ENCODE measurements at places on chromosomes 16 and 17. TPM values are rescaled to one million over a fixed set of nuclear protein-coding genes. Genes with fewer than 3 reads are reported as not detected.

- peaks cover 61% of the 10 kb centered on the region for H3K4me1 ChIP-seq
- H3K27ac ChIP-seq: peak overlapping the region; percentile 49
- H3K36me3 ChIP-seq: no peaks in the 10 kb centered on the region
- H3K4me3 ChIP-seq: peak overlapping the region; percentile 92
- DNase-seq: peak; percentile 80
These were observed 3.6 kb downstream of the CDC42EP4 start for GRCh38 chr17:73308017-73308823.

DNA sequence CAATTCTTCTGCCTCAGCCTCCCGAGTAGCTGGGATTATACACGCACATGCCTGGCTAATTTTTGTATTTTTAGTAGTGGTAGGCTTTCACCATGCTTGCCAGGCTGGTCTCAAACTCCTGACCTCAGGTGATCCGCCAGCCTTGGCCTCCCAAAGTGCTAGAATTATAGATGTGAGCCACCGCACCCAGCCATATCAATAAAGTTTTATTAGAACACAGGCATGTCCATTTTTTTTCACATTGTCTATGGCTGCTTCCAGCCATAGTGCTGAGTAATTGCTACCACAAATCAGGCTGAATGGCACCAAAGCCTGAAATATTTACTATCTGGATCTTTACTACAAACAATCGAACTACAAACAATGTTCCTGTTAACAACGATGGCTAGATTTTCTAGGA, 114.4 kb upstream of the IRX6 start:
- no peak overlapping the region for H3K27ac ChIP-seq
- no peaks in the 10 kb centered on the region for H3K27me3 ChIP-seq
- no peaks in the 10 kb centered on the region for H3K4me1 ChIP-seq
- no peaks in the 10 kb centered on the region for H3K36me3 ChIP-seq

The FZD2 gene
- total RNA-seq: 21.4 TPM

GRCh38 chr17:2188971-2189630, 114.5 kb downstream of the SMG6 start:
- H3K27ac ChIP-seq: peak overlapping the region; percentile 75
- no peaks in the 10 kb centered on the region for H3K27me3 ChIP-seq
- H3K4me1 ChIP-seq: peaks cover 38% of the 10 kb centered on the region

DNA sequence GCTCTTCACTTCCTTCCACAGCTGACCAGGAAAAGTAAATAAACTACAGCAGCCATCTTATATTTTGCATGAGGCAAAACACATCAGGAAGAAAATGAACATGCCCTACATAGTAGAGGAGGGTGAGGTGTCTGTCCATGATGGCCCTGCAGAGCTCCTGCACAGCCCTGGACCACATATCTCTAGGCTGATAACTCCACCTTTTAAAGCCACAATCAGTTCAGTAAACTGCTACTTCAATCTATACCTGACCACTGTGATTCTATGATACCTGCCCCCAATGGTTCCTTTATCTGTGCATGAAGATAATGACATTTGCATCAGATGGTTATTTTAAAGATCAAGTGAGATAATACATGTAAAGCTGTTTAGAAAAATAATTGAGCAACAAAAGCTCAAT, 82.2 kb downstream of the HELZ start:
- H3K4me1 ChIP-seq: no peaks in the 10 kb centered on the region
- H3K4me3 ChIP-seq: no peak overlapping the region
- H3K27me3 ChIP-seq: no peaks in the 10 kb centered on the region
- no peak overlapping the region for H3K27ac ChIP-seq
- peaks cover 46% of the 10 kb centered on the region for H3K36me3 ChIP-seq

The RAP1GAP2 gene
- total RNA-seq: 2.0 TPM

DNA sequence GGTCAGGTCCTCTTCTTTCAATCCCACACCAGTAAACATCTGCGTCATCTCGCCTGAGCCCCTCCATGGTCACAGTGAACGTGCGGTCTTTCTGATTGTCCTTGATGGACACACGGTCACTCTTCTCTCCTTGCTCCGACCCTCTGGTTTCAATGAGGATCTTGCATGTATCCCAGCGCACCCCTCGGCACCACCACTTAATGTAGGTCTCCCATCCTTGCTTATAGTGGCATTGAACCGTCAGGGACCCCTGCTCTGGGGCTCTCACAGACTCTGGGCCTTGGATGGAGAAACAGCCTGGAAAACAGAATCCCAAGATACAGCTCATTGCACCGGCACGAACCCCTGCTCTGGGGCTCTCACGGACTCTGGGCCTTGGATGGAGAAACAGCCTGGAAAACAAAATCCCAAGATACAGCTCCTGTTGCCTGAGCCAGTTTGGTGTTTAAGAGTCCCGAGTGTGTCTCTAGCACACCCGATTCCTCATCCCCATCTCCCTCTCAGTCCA, 5.4 kb downstream of the CD300LB start:
- H3K27me3 ChIP-seq: 0 out of 2 replicates have a peak, but pooled peaks cover 5% of the 10 kb centered on the region
- H3K4me3 ChIP-seq: no peak overlapping the region
- DNase-seq: no peak
- no peaks in the 10 kb centered on the region for H3K36me3 ChIP-seq

The SHCBP1 gene
- 17.1 TPM for total RNA-seq

GRCh38 chr16:84559311-84559932, 55.0 kb upstream of the MEAK7 start:
- no peak overlapping the region for H3K27ac ChIP-seq
- 0 out of 2 replicates have a peak, but pooled peaks cover 4% of the 10 kb centered on the region for H3K36me3 ChIP-seq
- H3K27me3 ChIP-seq: no peaks in the 10 kb centered on the region

The HBA1 gene
- total RNA-seq: not detected

The KRT23 gene
- total RNA-seq: not detected

The MYL4 gene
- not detected for total RNA-seq

- no peak overlapping the region for H3K4me3 ChIP-seq
- no peak overlapping the region for H3K27ac ChIP-seq
- no peaks in the 10 kb centered on the region for H3K36me3 ChIP-seq
- peaks cover 21% of the 10 kb centered on the region for H3K27me3 ChIP-seq
- no peak for DNase-seq
These were observed 60.6 kb downstream of the TNFRSF13B start for GRCh38 chr17:16911141-16911937.

GRCh38 chr17:14921936-14922335, 343.2 kb downstream of the PMP22 start:
- no peak for DNase-seq
- no peak overlapping the region for H3K4me3 ChIP-seq
- H3K36me3 ChIP-seq: no peaks in the 10 kb centered on the region
- no peak overlapping the region for H3K27ac ChIP-seq
- H3K4me1 ChIP-seq: peaks cover 6% of the 10 kb centered on the region
- no peaks in the 10 kb centered on the region for H3K27me3 ChIP-seq

The POLR2C gene
- total RNA-seq: 152 TPM

All from GM23248 (cell line).